Right lobe of liver (tissue), 6 donors: ENCODE measurements at places on chromosomes 4 and X. TPM values are rescaled to one million over a fixed set of nuclear protein-coding genes. Genes with fewer than 3 reads are reported as not detected.

GRCh38 chr4:165335163-165335703 is 7.8 kb downstream of the MSMO1 start:
- DNase-seq, result no peak
- H3K4me3 ChIP-seq, result no peak overlapping the region
- H3K27ac ChIP-seq, result no peak overlapping the region
- no peaks in the 10 kb centered on the region for H3K4me1 ChIP-seq

- H3K36me3 ChIP-seq, result no peaks in the 10 kb centered on the region
- no peak overlapping the region for H3K4me3 ChIP-seq
- no peak for DNase-seq
- H3K4me1 ChIP-seq, result no peaks in the 10 kb centered on the region
- no peaks in the 10 kb centered on the region for H3K27me3 ChIP-seq
These were observed 48.1 kb downstream of the RAB40AL start for GRCh38 chrX:102985192-102985591.

DNA sequence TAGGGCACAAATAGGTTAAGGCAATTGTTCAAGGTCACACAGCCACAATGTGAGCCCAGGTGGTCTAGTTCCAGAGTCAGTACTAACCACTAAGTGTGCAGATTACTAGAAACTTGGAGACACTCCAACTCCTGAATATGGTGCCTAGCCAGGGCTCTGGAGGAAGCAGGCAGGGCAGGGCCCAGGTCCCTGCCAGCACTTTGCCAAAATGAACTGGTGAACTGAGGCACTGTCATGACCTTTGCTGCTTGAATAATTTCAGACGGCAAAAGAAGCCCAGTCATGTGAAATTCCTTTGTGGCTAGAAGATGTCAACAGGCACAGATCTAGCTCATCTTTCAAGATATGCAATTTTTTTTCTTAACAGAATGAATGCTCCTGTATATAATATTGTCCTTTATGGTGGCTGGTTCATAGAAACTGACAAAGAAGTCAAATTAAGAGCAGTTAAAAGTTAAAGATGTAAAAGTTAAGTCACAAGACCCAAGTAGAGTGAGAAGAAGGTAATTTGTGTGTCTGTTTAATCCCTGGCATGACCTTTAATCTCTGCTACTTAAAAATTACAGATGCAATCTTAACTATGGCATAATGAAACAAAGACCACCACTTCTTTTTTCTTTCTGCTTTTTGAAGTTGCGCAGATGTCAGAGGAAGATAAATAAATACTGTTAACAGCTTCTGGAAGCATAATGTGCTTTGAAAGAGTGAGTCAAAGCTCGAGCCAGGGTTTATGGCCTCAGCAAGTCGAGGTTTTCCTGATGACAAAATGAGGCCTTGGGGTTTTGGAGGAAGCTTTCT is 54.1 kb downstream of the SHROOM3 start:
- H3K4me3 ChIP-seq, result no peak overlapping the region
- H3K27me3 ChIP-seq, result no peaks in the 10 kb centered on the region
- H3K4me1 ChIP-seq, result no peaks in the 10 kb centered on the region
- no peaks in the 10 kb centered on the region for H3K36me3 ChIP-seq
- no peak for DNase-seq

BLTP1 gene
- total RNA-seq, result 33.6 TPM

PDCL2 gene
- total RNA-seq, result not detected

SATL1 gene
- total RNA-seq, result not detected
